ENCODE measurements at places on chromosomes 7 and 10.

DNA sequence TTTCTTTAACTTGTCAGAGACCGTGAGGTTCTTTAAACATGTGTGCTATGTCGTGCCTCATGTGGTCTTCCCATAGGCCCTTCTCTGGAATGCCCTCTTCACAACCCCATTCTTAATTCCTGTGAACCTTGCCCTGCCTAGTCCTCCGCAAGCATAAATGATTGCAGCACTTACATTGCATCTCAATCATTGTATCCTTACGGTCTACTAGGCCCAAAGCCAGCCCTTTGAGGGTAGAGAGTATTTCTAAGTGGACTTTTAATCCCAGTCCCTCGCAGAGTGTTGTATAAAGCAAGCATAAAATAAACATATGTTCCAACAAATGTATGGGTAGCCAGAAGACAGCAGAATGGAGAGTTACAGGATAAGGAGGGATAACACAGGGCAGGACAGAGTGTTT is 92.1 kb upstream of the FAM133B start:
- DNase-seq, result no peak

DNA sequence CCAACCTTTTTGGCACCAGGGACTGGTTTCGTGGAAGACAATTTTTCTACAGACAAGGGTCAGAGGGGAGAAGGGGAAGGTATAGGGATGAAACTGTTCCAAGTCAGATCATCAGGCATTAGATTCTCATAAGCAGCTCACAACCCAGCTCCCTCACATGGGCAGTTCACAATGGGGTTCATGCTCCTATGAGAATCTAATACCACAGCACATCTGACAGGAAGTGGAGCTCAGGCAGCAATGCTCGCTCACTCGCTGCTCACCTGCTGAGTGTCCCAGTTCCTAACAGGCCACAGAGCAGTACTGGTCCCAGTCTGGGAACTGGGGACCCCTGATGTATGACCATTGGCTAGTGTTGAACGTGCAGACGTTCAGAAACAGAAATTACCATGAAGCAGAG is 63.7 kb downstream of the ATE1 start:
- DNase-seq, result no peak

- DNase-seq, result no peak
Measured at GRCh38 chr7:20301311-20301939, 29.3 kb upstream of the ITGB8 start.

GRCh38 chr7:118109607-118110006 is 74.4 kb upstream of the LSM8 start:
- DNase-seq, result no peak

GRCh38 chr10:8114741-8115617 is 60.5 kb downstream of the GATA3 start:
- no peak for DNase-seq

DNA sequence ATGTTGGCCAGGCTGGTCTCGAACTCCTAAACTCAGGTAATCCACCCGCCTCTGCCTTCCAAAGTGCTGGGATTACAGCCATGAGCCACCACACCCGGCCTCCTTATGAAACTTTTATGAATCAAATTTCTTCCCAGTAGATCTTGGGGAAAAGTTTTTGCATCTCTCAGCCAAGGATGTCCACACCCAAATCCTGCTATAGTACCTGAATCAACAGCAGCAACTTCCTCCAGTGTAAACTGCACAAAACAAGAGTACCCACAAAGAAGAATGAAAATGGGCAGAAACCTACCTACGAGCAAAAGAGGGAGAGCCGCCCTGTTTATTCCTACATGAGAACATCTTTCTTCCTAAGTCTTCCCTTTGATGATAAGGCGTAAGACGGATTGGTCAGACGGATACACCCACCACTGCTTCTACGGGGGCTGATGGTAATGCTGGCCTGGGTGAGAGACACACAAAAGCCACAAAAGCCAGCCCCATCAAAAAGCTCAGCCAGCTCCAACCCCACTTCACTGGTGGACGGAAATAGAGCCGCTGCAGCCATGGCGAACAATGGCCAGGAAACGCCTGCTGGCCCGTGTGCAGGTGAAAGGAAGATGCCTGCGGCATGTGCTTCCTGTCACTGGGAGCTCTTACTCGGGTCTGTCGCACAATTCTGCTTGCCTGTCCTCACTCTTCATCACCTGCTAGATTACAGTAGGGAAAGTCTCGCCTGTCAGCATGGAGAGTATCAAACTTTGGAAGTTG is 10.4 kb downstream of the JCAD start:
- no peak for DNase-seq

- DNase-seq, result no peak
Measured at GRCh38 chr10:1542941-1543340, 194.4 kb downstream of the ADARB2 start.

GRCh38 chr10:16787361-16787791 is 29.8 kb downstream of the RSU1 start:
- DNase-seq, result peak; percentile 40

- no peak for DNase-seq
Measured at GRCh38 chr10:42738679-42739078, 43.9 kb upstream of the BMS1 start.

DNA sequence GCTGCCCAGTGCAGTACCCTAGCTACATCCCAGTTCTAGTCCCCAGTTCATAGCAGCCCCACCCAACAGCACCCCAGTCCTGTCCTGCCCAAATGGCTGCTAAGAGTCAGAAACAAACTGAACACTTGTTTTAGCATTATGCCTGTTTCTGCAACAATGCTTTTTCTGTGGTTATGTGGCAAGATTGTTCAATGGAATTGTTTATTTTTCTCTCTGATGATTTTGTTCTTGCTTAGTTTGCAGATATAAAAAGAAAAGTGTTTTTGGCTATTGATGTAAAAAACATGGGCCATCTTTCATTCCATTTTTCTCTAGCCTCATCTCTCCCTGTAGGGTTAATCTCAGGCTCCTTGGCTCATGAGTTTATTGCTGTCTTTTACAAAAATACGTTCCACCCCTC is 42.5 kb downstream of the LRRC4 start:
- DNase-seq, result no peak

- no peak for DNase-seq
Measured at GRCh38 chr10:127033216-127034033, 128.2 kb downstream of the DOCK1 start.

GRCh38 chr10:17430647-17431355 is 23.6 kb downstream of the ST8SIA6 start:
- peak; percentile 28 for DNase-seq

GRCh38 chr7:94392393-94392786 is 2.3 kb upstream of the COL1A2 start:
- DNase-seq, result no peak

GRCh38 chr10:86647773-86648703 is 6.3 kb upstream of the OPN4 start:
- DNase-seq, result no peak

GRCh38 chr7:111324228-111324627 is 233.3 kb downstream of the LRRN3 start:
- no peak for DNase-seq

DNA sequence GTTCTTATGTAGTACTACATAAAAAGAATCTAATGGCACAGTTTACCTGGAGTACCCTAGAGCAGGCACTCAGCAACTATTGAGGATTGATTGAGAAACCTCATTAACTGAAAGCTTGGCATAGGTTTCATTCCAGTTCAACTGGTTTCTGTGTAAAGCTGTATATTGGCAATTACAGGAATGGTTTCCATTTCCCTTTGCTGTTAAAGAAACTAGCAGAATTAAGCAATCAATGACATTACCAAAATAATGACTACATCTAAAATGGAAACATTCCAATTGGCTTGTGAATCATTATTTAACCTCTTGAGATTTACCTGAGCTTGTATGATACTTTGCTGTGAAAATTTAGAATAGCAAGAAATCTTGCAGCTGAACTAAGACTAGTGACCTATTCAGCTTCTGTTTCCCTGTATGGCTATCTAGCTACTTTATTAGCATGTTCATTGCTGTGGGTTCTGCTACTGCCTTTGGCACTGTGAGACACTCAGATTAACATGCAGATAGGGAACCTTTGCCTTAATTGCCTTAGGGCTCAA is 33.5 kb upstream of the CADPS2 start:
- DNase-seq, result no peak

DNA sequence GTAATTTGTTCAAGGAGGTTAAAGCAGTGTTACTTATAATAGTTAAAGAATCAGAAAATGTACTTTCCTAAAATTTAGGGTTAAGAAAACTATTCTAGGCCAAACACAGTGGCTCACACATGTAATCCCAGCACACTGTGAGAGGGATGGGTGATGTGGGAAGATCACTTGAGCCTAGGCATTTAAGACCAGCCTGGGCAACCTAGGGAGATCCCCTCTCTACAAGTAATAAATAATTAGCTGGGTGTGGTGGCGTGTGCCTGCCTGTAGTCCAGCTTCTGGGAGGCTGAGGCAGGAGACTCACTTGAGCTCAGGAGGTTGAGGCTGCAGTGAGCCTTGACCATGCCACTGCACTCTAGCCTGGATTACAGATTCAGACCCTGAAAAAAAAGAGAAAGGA is 3.6 kb upstream of the STEAP2 start:
- DNase-seq, result no peak

DNA sequence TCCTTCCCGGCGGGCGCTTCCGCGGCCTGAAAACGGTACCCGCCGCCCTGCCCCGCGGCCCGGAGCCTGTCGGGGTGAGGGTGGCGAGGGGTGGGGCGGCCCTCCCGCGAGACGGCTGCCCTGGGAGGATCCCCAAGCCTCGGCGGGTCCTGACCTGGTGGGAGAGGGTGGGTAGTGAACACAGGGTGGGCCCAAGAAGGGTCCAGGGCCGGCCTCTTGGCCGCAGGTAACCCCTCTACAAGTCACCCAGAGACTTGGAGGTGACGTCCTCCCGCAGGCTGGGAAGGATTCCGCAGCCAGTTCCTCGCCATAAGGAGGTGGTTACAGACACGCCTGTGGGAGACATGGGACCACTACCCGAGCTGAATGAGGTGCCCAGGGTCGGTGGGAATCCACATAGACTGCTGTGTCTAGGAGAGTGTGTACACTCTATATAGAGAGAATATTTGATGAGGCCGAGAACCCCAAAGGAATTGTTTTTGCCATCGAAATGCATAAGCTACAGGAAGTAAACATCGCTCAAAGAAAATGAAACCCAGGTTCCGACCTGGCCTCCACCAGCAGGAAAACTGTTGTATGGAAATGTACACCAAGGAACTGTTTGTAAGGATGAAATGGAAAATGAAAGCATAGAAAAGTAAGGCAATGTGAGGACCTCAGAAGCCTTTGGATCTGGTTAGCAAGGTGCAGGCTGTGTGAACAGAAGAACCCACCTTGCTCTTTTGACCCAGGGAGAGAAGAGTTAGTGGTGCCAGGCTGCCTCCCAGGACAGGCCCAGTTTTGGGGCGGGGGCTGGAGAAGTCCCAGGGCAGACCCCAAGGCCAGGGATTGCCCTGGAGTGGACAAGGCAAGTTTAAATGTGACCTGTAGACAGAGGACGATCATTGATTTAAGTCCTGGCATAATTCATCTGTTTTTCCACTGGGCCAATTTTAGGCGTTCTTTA is 659 bp downstream of the OPTN start:
- DNase-seq, result peak; percentile 11

- DNase-seq, result no peak
Measured at GRCh38 chr10:28793482-28793881, 116.2 kb downstream of the BAMBI start.

GRCh38 chr10:69810675-69811397 is 9.1 kb downstream of the COL13A1 start:
- DNase-seq, result no peak

- no peak for DNase-seq
Measured at GRCh38 chr10:63718421-63718820, 197.2 kb downstream of the REEP3 start.

GRCh38 chr7:127755521-127755920 is 103.5 kb downstream of the SND1 start:
- no peak for DNase-seq

GRCh38 chr7:121262221-121262620 is 66.6 kb upstream of the WNT16 start:
- no peak for DNase-seq

DNA sequence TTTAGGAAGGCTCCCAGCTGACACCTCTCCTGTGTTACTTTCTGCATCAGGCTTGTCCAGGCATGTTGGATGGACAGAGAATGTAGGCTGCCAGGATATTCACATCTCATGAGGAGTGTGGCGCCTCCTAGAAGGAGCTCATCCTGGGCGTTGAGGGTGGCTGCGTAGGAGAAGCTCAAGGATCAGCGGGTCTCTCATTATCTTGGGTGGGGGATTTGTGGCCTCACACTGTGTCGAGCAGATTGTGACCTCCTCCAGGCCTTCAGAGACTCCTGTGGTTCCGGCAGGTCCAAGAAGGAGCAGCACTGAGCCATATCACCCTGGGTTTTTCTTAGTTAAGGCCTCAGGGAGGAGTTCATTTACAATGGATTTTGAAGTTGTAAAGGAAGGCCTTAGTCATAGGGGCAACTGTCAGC is 8.7 kb upstream of the COBL start:
- no peak for DNase-seq

GRCh38 chr10:77305650-77306632 is 331.7 kb downstream of the KCNMA1 start:
- DNase-seq, result no peak

DNA sequence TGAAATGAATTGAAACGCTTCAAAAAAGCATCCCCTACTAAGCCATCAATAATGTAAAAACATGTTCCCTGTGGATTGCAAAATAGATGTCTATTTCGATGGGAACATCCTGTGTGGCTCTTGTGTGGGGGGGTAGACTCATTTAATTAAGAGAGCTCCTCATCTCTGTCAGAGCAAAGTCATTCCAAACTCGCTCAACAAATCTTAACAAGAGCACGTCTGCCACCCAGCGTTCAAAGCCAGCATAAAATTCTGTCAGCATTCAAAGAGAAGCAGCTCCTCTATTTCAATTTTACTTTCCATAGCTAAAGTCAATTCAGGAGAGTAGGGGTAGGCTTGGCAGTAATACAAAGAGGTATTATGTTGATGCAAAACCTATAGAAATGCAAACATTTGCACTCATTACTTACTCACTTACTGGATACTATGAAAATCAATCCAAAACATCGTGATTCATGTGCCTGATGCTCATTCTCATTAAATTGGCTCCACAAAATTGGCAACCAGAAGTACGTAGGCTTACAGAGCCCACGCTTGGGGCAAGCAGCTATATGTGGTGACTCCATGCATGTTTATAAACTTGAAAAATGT is 114.9 kb downstream of the IPMK start:
- DNase-seq, result no peak

DNA sequence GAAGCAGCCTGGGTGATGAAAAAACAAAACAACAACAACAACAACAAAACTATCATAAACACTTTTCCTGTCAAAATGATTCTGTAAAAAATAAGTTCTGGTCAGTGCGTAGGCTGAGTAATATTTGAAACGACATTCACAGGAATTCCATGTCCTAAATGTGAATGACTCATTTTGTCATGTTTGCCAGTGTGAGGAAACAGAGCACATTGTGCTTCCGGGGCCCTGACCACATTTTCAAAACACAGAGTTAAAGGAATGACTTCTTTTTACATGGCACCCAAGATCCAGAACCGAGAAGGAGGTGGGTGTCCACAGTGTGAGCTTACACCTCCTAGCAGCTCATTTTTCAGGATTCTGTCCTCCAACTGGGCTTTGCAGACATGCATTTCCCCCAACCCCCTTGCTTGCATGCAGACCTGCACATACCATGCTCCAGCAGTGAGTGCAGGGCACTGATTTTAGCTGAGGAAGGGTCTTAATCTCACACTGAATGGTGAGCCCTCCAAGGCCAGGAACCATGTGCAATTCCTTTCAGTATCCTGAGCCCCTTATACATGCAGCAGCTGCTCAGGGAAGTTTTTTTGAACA is 3.0 kb downstream of the CLRN3 start:
- DNase-seq, result no peak
